Inflammatory macrophage treated with lipopolysaccharide for 4 hours (primary cell): ENCODE measurements at places on chromosomes 3 and 15.

DNA sequence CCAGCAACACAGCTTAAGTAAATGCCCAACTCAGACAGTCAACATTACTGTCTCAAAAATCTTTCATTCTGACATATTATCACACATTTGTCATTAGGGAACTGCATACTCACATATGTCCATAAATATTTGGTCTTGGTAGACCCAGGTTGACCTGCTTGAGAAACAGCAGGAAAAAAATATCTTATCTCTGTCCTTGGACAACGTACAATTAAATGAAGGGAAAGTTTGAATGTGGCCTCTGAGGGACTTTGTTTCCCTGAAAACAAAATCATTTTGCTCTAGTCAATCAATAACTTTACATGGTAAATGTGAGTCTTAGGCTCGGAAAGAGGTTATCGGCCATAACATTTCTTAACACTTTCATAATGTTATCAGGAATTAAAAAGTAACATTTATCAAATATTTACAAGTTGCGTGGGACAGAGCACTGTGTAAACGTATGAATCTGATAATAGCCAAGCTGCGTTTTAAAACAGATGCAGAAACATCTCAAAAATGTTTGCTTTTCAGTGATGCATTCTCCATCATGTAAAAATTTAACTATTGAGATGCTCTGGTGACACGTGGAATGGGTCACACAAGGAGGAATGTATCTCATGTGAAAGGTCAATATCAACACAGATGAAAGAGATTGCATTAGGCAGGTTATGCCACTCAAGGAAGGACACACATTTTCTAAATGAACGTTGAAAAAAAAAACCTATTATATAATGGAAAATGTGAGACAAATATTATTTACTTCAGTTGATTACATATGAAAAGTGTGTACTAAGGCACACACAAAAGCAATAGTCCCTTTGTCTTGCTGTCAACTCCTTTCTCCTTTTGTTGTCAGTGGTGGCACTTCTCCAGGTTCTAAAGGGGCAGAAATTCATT lies 304.4 kb downstream of the WDR72 start:
- DNase-seq: no peak

DNA sequence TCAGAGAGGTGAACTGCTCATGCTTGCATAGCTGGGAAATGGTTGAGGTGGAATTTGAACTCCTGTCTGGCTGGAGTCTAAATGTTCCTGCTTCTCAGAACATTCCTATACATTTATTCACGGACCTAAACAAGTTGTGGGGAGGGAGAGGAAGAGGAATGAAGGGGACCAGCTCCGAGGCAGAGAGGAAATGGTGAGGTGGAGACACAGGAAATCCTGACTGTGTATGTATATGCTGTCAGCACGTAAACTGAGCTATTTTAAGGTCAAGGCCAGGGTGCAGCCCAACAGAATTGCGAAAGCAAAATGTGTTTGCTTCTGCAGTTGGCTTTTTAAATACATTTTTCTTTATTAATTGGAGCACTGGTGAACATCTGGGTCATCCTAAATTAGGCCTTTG lies 74.1 kb upstream of the POMGNT2 start:
- DNase-seq: peak; percentile 58

GRCh38 chr15:60548101-60548500 lies 69.2 kb upstream of the ICE2 start:
- no peak for DNase-seq

GRCh38 chr3:61565569-61565968 lies 4.2 kb downstream of the PTPRG start:
- DNase-seq: no peak

DNA sequence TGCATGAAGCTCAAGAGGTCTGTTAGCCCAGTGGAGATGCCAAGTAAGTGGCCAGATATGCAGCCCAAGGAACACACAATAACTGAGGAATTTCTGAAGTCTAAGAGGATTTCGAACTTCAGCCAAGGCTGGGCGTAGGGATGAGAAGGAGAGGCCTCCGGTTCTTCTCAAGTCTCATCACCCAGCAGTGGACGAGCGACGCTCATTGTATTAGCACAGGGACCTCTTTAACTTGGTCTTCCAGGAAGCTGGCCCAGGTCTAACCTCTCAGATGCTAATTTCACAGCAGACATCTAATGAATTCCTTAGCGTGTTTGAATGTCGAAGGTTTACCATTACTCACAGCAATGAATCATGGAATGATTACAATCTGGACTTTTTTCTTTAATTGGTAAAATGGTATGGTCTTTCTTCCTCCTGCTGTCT lies 85.0 kb downstream of the HES1 start:
- DNase-seq: no peak

DNA sequence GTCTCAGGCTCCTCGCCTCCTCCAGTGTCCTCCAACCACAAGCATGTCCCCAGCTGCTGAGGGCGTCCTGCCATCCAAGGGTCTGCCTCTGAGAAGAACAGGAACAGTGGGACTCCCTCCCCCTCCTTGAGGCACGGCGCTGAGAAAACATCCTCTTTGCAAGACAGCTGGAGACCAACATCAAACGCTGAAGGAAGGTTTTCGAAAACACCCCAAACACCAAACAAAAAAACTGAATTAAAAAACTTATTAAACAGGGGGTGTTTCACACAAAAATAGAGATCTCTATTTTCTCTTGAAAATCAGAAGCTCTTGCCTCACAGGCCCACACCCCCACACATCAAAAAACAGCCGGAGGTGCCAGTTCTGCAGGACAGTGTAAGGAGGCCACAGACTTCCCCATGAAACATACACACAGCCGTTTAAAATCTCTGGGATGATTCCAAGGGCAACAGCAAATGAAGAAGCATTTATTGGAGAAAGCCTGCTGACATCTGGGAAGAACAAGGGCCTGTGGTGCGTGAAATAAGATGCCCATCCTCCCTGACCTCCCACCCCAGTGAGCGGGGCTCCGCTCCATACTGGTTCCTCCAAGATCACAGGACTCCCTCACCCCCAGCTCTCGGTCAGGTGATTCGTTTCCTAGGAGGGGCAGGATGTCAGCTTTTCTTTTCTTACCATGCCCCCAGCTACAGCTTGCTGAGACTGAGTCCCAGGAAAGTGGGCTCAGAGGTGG lies 71.3 kb downstream of the NUP210 start:
- DNase-seq: peak; percentile 10

DNA sequence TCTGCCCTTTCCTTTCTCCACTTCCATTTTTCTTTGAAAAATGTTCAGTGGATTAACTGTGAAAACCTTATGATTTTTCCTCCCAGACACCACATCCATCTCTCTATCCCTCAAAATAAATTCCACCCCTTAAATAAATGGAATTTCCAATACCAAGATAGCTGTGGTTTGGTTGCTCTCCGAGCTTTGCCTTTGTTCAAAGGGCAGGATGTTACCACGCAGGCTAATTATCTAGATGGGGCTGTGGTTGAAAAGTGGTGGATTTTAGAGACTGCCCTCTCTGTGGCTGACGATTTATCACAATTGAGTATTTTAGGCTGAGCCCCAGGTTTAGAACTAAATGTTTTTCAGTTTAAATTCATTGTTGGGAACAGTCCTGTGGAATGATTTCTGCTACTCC lies 36.9 kb upstream of the CMSS1 start:
- DNase-seq: no peak

DNA sequence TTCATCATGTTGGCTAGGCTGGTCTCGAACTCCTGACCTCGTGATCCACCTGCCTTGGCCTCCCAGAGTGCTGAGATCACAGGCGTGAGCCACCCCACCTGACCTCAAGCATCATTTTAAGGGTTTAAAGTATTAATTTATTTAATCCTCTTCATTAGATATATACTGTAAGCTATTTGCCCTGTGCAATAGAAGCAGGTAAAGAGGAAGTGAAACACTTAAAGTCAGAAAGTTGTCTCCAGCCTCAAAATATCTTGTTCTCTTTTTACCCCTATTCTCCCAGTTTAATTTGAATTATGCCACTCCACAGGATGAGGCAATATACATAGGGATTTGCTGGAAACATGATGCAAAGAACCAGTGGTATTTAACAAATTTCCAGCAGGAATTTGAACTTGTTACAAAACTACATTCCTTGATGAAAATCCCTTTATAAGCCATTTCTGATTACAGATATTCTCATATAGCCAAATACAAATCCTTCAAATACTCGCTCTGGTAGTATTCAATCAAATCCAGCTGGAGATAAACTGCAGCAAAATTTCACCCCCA lies 2.0 kb downstream of the NDUFB5 start:
- DNase-seq: peak; percentile 16
